ENCODE measurements at places on chromosomes 3 and 15. TPM values are rescaled to one million over a fixed set of nuclear protein-coding genes. Genes with fewer than 3 reads are reported as not detected.

- no peak for DNase-seq
These were observed 230.4 kb upstream of the CHRM5 start for GRCh38 chr15:33737687-33738601.

GRCh38 chr3:116912116-116912515 is 202.5 kb downstream of the TUSC7 start:
- no peak for DNase-seq

DNA sequence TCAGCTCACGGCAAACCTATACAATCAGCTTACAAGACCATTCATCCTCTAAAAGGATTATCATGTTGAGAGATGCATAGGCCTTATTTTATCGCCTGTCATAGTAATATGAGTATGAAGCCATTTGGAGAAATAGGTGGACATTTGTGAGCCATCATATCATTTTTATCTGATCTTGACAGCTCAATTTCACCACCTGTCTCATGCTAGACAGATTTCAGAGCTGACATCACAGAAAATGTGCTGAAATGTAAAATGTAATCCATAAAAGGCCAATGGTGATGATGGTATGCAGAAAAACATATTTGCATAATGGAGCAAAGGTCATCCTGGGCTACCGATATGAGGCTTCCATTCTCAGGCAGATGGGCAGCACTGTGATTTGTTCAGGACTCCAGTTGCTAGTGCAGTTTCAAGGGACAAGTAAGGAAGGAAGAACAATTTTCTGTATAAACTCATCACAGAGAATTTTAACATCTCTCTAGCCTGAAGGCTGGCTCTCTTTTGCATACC is 221.5 kb downstream of the ULK4 start:
- DNase-seq: no peak

TGM5 gene
- polyA plus RNA-seq: not detected

BOC gene
- polyA plus RNA-seq: 24.0 TPM

DNA sequence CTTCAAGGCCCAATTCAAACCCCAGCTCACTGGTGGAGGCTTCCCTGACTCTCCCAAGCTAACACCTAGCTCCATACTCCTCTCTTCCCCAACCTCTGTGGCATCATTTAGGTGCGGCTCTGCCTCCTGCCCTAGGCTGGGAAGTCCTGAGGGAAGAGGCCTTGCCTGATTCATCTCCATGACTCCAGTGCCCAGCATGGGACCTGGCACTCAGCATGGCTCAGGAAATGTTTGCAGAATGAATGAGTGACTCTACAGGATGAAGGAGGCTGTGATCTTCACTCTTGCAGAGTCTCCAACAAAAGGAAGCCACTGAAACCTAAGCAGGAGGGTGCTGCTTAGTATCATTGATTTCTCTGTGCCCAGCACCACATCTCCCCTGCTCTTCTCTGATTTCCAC is 34.5 kb upstream of the INSYN1 start:
- DNase-seq: no peak

GRCh38 chr3:17936736-17937480 is 194.5 kb upstream of the TBC1D5 start:
- DNase-seq: no peak

CPNE4 gene
- 0.19 TPM for polyA plus RNA-seq

SLC38A3 gene
- 5.0 TPM for polyA plus RNA-seq

GRAMD2A gene
- 4.6 TPM for polyA plus RNA-seq

RTP3 gene
- polyA plus RNA-seq: not detected

- DNase-seq: no peak
These were observed 355.6 kb upstream of the THRB start for GRCh38 chr3:24850245-24850644.

- no peak for DNase-seq
These were observed 4.2 kb upstream of the MEIS2 start for GRCh38 chr15:37104424-37104981.

DNA sequence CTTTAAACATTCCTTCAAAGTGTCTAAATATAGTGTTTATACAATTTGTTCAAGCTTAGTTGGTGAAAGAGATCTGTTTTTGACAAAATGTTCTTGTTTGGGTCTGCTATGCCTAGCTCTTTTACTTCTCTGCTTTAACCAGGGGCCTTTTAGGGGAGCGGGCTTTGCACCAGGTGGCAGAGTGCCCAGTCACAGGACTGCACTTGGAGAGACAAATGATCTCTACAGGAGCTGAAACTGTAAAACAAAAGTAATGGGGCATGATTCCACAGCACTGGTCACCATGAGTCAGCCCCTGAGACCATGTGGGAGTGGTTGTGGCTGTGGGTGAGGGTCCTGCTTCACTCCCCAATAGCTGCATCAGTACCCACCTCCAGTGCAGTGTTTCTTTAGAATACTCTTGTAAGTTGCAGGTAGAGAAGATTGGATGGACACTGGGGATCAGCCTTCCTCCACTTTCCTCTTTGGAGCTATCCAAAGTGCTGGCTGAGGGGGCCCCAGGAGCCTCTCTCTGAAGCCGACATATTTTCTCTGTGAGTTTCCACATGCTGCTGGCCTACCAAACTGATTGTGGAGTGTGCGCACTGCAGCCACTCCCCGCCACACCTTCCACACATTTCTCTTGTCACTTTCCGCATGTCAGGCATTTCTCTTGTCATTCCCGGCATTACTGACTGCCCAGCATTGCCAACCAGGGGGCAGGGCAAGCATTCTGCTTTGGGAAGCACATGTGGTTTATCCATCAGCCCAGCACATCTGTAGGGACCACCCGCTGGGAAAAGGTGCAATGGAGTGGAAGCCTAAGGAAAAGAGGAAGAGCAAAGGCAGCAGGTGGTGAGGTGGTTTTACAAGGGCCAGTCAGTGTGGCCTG is 110.0 kb downstream of the EPHB1 start:
- DNase-seq: no peak

CD96 gene
- 0.75 TPM for polyA plus RNA-seq

UACA gene
- polyA plus RNA-seq: 98.9 TPM

GPR62 gene
- polyA plus RNA-seq: 0.36 TPM

- no peak for DNase-seq
These were observed 131.7 kb downstream of the TNIK start for GRCh38 chr3:171328419-171329082.

DNA sequence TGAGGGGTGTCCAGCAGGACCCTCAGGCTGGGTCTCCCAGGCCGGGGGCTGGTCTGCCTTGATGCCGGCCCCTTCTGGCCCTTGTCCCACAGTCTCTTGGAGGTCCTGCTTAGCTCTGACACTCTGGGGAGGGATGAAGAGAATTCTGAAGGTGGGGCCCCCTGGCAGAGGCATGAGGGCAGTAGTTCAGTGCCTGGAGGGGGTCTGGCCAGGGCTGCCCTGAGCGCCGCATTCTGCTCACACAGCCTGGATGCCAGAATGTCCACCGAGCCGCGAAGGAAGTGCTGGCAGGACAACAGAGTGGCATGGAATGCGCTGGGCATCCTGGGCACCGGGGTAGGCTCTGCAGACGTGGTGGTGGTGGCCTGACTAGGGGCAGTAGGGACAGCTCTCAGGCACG is 55.5 kb downstream of the SMAD6 start:
- no peak for DNase-seq

DNA sequence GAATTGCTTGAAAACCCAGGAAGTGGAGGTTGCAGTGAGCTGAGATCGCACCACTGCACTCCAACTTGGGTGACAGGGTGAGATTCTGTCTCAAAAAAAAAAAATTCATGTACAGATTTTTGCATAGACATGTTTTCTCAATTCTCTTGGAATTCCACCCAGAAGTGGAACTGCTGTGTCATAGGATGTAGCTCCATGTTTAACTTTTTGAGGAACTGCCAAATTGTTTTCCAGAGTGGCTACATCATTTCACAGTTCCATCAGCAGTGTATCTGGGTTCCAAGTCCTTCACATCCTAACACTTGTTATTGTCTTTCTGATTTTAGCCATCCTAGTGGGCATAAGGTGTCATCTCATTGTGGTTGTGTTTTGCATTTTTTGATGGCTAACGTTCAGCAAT is 9.9 kb downstream of the CAPN7 start:
- no peak for DNase-seq
